ENCODE measurements at places on chromosomes 1 and 21. TPM values are rescaled to one million over a fixed set of nuclear protein-coding genes. Genes with fewer than 3 reads are reported as not detected.

The HES3 gene
- not detected for total RNA-seq

The FCRL5 gene
- total RNA-seq: not detected

The WNT3A gene
- total RNA-seq: not detected

The IL19 gene
- total RNA-seq: not detected

The CALML6 gene
- total RNA-seq: 1.2 TPM

The NUF2 gene
- total RNA-seq: 4.2 TPM

The LAPTM5 gene
- total RNA-seq: 3.6 TPM

The TRIM58 gene
- total RNA-seq: 18.8 TPM

The RGS18 gene
- not detected for total RNA-seq

The TMEM35B gene
- 13.0 TPM for total RNA-seq

The SH2D1B gene
- total RNA-seq: not detected

The IFI44 gene
- under 0.01 TPM for total RNA-seq

The AZIN2 gene
- 2.6 TPM for total RNA-seq

The GIPC2 gene
- 2.0 TPM for total RNA-seq

The TTLL7 gene
- 13.7 TPM for total RNA-seq

The SLC27A3 gene
- total RNA-seq: 24.5 TPM

The TRIM45 gene
- 16.9 TPM for total RNA-seq

The RGS1 gene
- total RNA-seq: not detected
